Cardiac fibroblast (primary cell): ENCODE measurements at places on chromosomes 6 and 20.

DNA sequence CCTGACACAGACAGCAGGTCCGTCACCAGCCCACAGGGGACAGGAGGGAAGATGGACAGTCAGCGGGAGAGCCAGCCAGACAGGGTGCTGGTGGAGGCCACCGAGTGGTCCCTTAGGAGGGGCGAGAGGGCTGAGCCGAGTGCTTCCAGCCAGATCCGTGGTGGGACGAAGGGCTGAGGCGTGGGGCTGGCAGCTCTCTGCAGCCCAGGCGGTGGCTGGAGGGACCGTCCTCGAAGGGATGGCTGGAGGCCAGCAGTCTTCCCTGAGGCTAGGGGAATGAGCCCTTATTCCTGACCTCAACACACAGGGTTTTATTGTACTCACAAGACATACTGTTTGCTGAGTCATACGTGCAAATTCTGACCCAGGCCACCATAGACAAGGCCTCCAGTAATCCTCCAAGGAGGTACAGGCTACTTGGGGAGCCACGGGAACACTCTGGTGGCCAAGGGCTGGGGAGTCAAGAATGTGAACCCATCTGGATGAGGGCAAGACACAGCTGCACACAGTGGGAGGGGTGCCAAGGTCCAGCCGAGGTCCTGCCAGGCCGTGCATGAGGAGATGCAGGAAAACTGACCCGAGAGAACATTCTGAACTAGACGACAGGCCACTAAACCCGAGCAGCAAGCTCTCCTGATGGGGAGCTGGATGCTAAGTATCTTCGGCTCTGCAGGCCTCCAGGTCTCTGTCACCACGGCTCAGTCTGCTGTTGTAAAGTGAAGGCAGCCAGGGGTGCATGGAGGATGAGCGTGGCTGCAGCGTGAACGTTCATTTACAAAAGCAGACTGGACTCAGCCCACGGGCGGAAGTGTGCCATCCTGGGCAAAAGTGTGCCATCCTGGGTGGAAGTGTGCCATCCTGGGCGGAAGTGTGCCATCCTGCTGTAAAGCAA is 242.5 kb downstream of the TTLL2 start:
- no peak for DNase-seq

- DNase-seq = no peak
Observed at GRCh38 chr6:44685213-44685612, 297.7 kb downstream of the CDC5L start.

GRCh38 chr20:9036593-9036992 is 32.3 kb upstream of the PLCB4 start:
- DNase-seq = no peak

DNA sequence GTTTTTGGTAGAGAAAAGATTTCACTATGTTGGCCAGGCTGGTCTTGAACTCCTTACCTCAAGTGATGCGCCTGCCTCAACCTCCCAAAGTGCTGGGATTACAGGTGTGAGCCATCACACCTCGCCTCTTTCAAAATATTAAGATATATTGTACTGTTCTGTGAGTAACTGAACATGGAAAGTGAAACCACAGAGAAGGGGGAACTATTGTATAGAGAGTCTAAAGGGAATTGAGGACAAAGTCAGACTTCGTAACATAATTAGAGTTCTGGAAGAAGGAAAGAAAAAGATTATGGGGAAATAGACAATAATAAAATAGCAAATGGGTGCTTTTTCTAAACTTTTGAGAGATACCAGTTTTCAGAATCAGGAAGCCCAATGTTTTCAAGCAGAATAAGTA is 17.4 kb upstream of the AKAP7 start:
- no peak for DNase-seq

DNA sequence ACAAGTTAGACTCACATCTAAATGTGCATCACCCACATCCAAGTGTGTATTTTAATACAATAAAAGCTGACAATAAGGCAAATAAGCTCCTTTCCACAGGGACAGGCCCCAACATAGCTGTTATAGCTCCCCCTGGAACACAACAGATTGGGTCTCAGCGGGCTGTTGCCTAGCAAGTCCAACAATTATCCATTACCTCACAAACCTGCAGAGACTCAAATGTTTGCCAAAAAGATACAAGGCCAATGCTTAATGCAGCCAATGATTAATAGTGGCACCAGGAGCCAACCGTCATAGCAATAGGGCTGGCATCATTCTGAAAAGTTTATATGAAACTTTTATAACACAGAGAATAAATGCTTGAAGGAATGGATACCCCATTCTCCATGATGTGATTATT is 35.7 kb downstream of the EPB41L2 start:
- DNase-seq = no peak

- DNase-seq = no peak
Observed at GRCh38 chr20:42941629-42942028, 248.1 kb downstream of the PTPRT start.

- DNase-seq = no peak
Observed at GRCh38 chr20:40738976-40739375, 49.9 kb upstream of the MAFB start.

DNA sequence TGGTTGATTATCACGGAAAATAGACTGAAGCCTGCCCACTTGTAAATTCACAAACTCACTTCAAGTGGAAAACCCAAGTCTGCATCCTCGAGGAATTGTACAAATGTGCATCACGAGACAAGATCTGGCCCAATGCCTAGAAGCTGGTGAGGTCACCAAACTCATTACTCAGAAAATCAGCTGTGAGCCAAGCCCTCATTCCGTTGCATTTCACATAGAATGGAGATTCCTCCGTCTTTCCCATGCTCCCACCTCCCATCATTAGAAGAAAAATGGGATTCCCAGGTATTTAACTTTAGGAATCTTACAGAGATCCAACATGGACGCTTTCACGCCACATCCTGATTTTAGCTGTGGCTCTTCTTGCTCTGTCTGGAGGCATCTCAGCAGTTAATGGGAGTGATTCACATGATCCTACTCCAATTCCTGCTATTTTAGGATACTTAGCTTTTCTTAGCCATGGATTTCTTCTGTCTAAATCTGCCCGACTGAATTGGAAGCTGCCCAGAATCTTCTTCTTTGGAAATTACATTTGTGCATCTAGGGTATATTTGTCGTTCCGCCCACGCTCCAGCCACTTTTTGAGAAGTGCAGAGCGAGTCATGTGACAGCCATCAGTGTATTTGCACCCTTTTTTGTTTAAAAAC is 68.7 kb upstream of the STMND1 start:
- DNase-seq = peak; percentile 95
